Effector memory CD8-positive, alpha-beta T cell (primary cell): ENCODE measurements at places on chromosomes 11 and 22.
A peak's percentile ranks its signal among the peaks of the same experiment; 100 is the strongest.

GRCh38 chr22:40396882-40397281 is 26.5 kb downstream of the SGSM3 start:
- peak overlapping the region; percentile 84 for H3K27ac ChIP-seq
- peaks cover 18% of the 10 kb centered on the region for H3K36me3 ChIP-seq
- H3K27me3 ChIP-seq, result no peaks in the 10 kb centered on the region

- no peak overlapping the region for H3K4me3 ChIP-seq
- H3K36me3 ChIP-seq, result no peaks in the 10 kb centered on the region
- DNase-seq, result no peak
- H3K27ac ChIP-seq, result no peak overlapping the region
- no peaks in the 10 kb centered on the region for H3K4me1 ChIP-seq
- no peaks in the 10 kb centered on the region for H3K27me3 ChIP-seq
Measured at GRCh38 chr11:29005401-29005980, 897.3 kb downstream of the METTL15 start.

- H3K27ac ChIP-seq, result no peak overlapping the region
- DNase-seq, result peak; percentile 34
- peaks cover 6% of the 10 kb centered on the region for H3K4me1 ChIP-seq
- peaks cover 25% of the 10 kb centered on the region for H3K27me3 ChIP-seq
Measured at GRCh38 chr11:11157185-11157584, 195.9 kb downstream of the CSNK2A3 start.

DNA sequence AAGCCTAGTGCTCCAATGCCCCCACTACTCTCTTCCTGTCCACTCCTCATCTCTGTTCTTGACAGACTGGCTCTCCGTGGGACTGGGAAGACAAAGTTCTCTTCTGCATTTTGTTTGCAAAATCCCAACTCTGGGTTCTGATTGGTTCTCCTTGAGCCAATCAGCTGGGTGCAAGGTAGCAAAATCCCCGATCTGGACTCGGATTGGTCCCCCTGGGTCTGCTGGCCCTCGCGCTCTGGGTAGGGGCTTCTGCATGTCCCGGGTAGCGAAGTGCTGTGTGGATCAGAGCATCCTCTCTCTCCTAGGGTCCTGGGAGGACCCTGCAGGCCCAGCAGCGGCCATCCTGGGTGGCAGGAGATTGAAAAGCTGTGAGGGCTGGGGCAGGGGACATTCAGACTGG is 22.3 kb upstream of the A4GALT start:
- H3K27me3 ChIP-seq, result peaks cover 28% of the 10 kb centered on the region
- DNase-seq, result no peak
- H3K4me3 ChIP-seq, result no peak overlapping the region
- H3K36me3 ChIP-seq, result no peaks in the 10 kb centered on the region
- H3K27ac ChIP-seq, result no peak overlapping the region
- no peaks in the 10 kb centered on the region for H3K4me1 ChIP-seq

GRCh38 chr11:121636081-121636799 is 183.5 kb upstream of the SORL1-AS1 start:
- DNase-seq, result no peak
- peak overlapping the region; percentile 3 for H3K27ac ChIP-seq
- H3K27me3 ChIP-seq, result no peaks in the 10 kb centered on the region
- peaks cover 38% of the 10 kb centered on the region for H3K36me3 ChIP-seq
- H3K4me3 ChIP-seq, result no peak overlapping the region

DNA sequence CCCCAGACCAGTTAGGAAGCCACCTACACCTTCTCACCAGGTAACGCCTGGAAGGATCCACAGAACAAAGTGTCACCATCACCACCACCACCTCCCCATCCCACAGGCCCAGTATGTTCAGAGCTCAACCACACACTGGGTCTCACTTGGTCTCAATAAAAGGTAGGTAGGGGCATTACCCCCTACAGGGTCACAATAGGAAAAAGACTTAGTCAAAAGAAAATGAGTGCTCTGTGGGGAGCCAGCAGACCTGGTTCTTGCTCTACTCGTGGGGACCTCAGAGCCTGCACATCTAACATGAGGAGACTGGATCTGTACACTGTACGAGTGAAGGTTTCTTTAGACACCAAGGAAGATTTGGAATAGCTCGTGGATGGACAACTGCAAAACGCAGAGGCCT is 49.3 kb downstream of the HIRA start:
- H3K4me1 ChIP-seq, result no peaks in the 10 kb centered on the region
- H3K27ac ChIP-seq, result peak overlapping the region; percentile 79
- H3K4me3 ChIP-seq, result no peak overlapping the region
- peaks cover 69% of the 10 kb centered on the region for H3K36me3 ChIP-seq

DNA sequence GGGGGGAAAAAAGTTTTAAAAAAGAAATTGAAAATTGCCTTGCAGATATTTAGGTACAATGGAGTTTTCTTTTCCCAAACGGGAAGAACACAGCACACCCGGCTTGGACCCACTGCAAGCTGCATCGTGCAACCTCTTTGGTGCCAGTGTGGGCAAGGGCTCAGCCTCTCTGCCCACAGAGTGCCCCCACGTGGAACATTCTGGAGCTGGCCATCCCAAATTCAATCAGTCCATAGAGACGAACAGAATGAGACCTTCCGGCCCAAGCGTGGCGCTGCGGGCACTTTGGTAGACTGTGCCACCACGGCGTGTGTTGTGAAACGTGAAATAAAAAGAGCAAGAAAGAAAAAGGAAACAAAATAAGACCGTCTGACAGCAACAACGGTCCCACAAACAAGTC is 964.9 kb downstream of the NTM start:
- no peak for DNase-seq
- no peaks in the 10 kb centered on the region for H3K36me3 ChIP-seq
- H3K4me1 ChIP-seq, result no peaks in the 10 kb centered on the region
- no peak overlapping the region for H3K4me3 ChIP-seq
- H3K27ac ChIP-seq, result no peak overlapping the region
- no peaks in the 10 kb centered on the region for H3K27me3 ChIP-seq

DNA sequence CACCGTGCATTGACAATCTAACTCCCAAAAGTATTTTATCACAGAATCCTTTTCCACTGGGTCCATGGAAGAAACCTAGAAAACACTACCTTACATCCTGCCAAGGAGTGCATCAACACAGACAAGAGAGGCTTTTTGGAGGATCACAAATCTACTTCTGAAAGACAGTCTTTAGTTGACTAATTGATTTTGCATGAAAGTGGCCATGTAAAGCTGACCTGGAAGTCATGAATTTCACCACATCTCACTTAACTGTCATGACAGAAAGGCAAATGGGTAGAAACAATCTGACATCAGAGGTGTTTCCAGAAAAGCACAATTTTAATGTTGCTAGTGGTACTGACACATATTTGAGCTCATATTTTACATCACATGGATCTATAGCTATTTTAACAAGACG is 101.6 kb downstream of the FAM76B start:
- H3K27ac ChIP-seq, result no peak overlapping the region
- H3K4me1 ChIP-seq, result no peaks in the 10 kb centered on the region
- no peaks in the 10 kb centered on the region for H3K36me3 ChIP-seq

DNA sequence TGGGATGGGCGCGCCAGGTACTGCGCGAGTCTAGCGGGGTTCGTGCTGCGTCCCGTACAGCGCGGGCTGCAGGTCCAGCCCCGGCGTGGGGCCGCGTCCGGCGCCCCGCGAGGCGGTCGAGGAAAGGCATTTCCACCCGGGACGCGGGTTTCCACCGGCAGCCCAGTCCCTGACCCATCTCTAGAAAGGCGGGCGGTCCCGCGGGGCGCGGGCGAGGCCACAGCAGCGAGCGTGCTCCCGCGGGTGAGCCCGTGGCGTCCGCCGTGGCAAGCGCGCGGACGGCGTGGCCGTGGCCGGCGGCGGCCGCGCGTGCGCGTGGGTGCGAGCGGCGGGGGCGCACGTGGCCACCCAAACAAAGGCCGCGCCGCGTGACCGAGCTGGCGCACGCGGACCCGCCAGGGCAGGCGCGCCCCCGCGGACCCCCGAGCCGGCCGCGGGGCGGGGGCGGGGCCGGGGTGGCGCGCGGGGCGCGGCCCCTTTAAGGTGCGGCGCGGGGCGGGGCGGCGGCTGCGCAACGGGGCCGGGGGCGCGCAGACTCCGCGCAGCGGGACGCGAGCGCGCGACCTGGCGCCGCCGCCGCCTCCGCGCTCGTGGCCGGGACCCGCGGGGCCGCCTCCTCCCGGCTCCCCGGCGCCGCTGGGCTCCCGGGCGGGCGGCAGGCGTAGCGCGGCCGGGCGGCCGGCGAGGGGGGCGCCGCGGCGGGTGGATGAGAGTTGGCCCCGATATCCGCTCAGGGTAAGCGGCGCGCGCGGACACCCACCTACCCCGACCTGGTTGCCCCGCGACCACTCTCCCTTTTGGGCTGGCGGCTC is 39.3 kb upstream of the CELSR1 start:
- H3K27me3 ChIP-seq, result no peaks in the 10 kb centered on the region
- peaks cover 44% of the 10 kb centered on the region for H3K4me1 ChIP-seq
- H3K36me3 ChIP-seq, result peaks cover 18% of the 10 kb centered on the region
- H3K27ac ChIP-seq, result no peak overlapping the region
- DNase-seq, result peak; percentile 53
- H3K4me3 ChIP-seq, result peak overlapping the region; percentile 73

GRCh38 chr11:73176145-73176873 is 34.2 kb upstream of the FCHSD2 start:
- peaks cover 6% of the 10 kb centered on the region for H3K4me1 ChIP-seq
- H3K27me3 ChIP-seq, result no peaks in the 10 kb centered on the region
- H3K36me3 ChIP-seq, result no peaks in the 10 kb centered on the region

GRCh38 chr11:103488031-103488461 is 378.8 kb downstream of the DYNC2H1 start:
- no peak for DNase-seq
- H3K27me3 ChIP-seq, result peaks cover 6% of the 10 kb centered on the region
- no peak overlapping the region for H3K27ac ChIP-seq
- peaks cover 2% of the 10 kb centered on the region for H3K36me3 ChIP-seq
- no peaks in the 10 kb centered on the region for H3K4me1 ChIP-seq
- no peak overlapping the region for H3K4me3 ChIP-seq

DNA sequence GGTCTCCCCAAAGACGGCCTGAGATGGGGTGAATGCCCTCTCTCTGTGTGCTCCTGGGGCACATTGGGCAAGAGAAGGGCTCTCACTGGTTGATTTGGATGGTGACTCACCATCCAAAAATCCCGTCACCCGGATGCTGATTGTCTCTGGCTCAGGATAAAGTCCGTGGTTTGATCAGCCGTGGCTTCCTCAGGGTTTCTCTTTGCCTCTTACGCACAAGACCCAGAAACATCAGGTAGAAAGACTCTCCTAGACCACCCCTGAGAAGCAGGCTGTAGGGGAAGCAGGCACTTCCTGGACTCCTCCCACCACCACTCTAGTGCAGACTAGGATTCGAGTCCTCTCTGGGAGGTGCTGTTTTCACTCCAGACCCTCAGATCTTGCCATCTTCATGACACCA is 176.1 kb upstream of the NCAM1 start:
- H3K27me3 ChIP-seq, result peaks cover 48% of the 10 kb centered on the region
- no peaks in the 10 kb centered on the region for H3K4me1 ChIP-seq
- no peak for DNase-seq
- H3K36me3 ChIP-seq, result no peaks in the 10 kb centered on the region

GRCh38 chr11:92224407-92225124 is at the start of gene FAT3:
TSS of gene FAT3 (plus strand) at chr11:92224818. CDS start at chr11:92352113, 127,295 bp downstream.
- no peaks in the 10 kb centered on the region for H3K4me1 ChIP-seq
- no peaks in the 10 kb centered on the region for H3K36me3 ChIP-seq
- H3K27ac ChIP-seq, result no peak within 1 kb of the TSS
- no peak for DNase-seq

DNA sequence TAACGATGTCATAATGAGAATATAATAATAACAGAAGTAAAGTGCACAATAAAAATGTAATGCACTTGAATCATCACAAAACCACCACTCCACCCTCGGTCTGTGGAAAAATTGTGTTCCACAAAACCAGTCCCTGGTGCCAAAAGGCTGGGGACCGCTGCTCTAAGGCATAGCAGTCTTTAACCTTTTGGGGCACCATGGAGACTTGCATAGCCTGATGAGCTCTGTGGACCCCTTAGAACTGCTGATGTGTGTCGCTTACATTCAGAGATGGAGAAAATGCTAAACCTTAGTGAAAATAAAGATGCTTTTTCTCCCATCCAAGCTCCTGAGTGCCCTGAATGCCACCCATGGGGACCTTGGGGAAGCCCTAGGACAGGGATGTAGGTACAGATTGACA is 87.6 kb upstream of the SEPTIN5 start:
- no peak overlapping the region for H3K27ac ChIP-seq
- H3K4me1 ChIP-seq, result peaks cover 6% of the 10 kb centered on the region
- DNase-seq, result no peak

GRCh38 chr11:57597461-57597915 is at the start of gene SERPING1:
TSS of gene SERPING1 (plus strand) at chr11:57597685. CDS start at chr11:57598271, 586 bp downstream.
- H3K36me3 ChIP-seq, result peaks cover 3% of the 10 kb centered on the region
- peaks cover 59% of the 10 kb centered on the region for H3K27me3 ChIP-seq
- DNase-seq, result no peak
- H3K4me3 ChIP-seq, result peak within 1 kb of the TSS; percentile 12
- no peak within 1 kb of the TSS for H3K27ac ChIP-seq

DNA sequence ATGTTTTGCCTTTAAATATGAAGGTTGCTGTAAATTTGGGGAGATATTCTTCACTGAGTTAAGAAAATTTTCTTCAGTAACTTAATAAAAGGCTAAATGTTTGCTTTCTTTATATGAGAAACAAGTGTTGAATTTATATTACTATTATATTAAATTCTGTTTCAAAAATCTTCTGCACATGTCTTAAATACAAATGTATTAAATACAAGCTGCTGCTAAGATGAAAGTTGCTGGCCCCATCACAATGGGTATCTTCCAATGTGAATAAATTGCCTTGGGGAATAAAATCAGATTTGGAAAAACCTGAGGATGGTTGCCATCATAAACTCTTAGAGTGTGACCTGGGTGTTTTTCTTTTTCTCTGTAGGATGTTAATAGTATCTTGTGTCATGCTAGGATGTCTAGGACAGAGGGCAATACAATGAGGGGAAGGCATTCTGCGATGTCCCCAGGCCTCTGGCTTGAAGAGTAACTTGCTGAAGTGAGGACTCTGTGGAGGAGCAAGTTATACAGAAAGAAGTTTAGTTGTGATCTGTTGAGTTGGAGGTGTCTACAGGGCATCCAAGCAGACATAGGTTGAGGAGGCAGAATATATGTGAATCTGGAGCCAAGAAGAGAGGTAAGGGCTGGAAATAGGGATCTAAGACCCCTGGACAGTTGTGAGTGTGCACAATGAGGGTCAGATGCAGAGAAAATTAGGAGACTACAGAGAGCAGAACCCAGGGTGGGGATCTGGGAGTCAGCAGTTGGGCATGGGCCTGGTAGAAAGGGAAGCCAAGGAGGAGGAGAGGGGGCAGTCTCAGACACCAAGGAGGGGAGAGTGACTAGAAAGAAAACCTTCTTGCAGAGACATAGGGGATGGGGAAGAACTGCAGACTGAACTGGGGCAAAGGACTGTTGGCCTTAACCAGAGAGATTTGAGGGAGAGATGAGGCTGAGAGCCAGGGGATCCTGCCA is 4.8 kb downstream of the IGLL5 start:
- H3K4me3 ChIP-seq, result no peak overlapping the region
- DNase-seq, result no peak
- H3K27me3 ChIP-seq, result peaks cover 52% of the 10 kb centered on the region

GRCh38 chr11:122707901-122708300 is 52.4 kb downstream of the UBASH3B start:
- H3K27me3 ChIP-seq, result no peaks in the 10 kb centered on the region
- no peak overlapping the region for H3K4me3 ChIP-seq
- peaks cover 13% of the 10 kb centered on the region for H3K4me1 ChIP-seq
- H3K36me3 ChIP-seq, result no peaks in the 10 kb centered on the region
- DNase-seq, result no peak
- no peak overlapping the region for H3K27ac ChIP-seq

GRCh38 chr11:62712276-62712812 is 4.9 kb downstream of the GNG3 start:
- H3K36me3 ChIP-seq, result peaks cover 86% of the 10 kb centered on the region
- H3K27ac ChIP-seq, result no peak overlapping the region
- no peaks in the 10 kb centered on the region for H3K27me3 ChIP-seq
- H3K4me3 ChIP-seq, result no peak overlapping the region
- peaks cover 20% of the 10 kb centered on the region for H3K4me1 ChIP-seq
